ENCODE measurements at places on chromosomes 5 and 9.

- no peak for DNase-seq
These were observed 21.2 kb upstream of the PCSK5 start for GRCh38 chr9:75869236-75869635.

GRCh38 chr5:44300551-44300950 lies 88.7 kb downstream of the FGF10 start:
- DNase-seq, result no peak

GRCh38 chr5:138096997-138097828 lies 13.4 kb downstream of the WNT8A start:
- no peak for DNase-seq

GRCh38 chr9:134778841-134779411 lies 101.7 kb upstream of the FCN2 start:
- no peak for DNase-seq

- no peak for DNase-seq
These were observed 142.6 kb downstream of the SAXO1 start for GRCh38 chr9:18890372-18890771.

GRCh38 chr5:10355071-10355889 lies 1.8 kb downstream of the MARCHF6 start:
- no peak for DNase-seq

- no peak for DNase-seq
These were observed 120.9 kb upstream of the C6 start for GRCh38 chr5:41334221-41334620.

Measured in glomerular endothelial cell (primary cell).